Tibial nerve (tissue), 4 donors: ENCODE measurements at places on chromosomes 11 and 22. TPM values are rescaled to one million over a fixed set of nuclear protein-coding genes. Genes with fewer than 3 reads are reported as not detected.
A peak's percentile ranks its signal among the peaks of the same experiment; 100 is the strongest.

GRCh38 chr11:104905271-104905670 is 7.0 kb upstream of the CASP12 start:
- no peak overlapping the region for H3K27ac ChIP-seq
- peaks cover 60% of the 10 kb centered on the region for H3K36me3 ChIP-seq
- H3K4me1 ChIP-seq = no peaks in the 10 kb centered on the region
- DNase-seq = no peak
- no peaks in the 10 kb centered on the region for H3K27me3 ChIP-seq
- H3K4me3 ChIP-seq = no peak overlapping the region

- no peak for DNase-seq
- H3K4me1 ChIP-seq = no peaks in the 10 kb centered on the region
- H3K27ac ChIP-seq = no peak overlapping the region
- H3K4me3 ChIP-seq = no peak overlapping the region
- no peaks in the 10 kb centered on the region for H3K27me3 ChIP-seq
These were observed 47.5 kb upstream of the RASSF10 start for GRCh38 chr11:12961615-12962014.

- no peaks in the 10 kb centered on the region for H3K36me3 ChIP-seq
- H3K27ac ChIP-seq = no peak overlapping the region
- H3K4me1 ChIP-seq = no peaks in the 10 kb centered on the region
- H3K27me3 ChIP-seq = no peaks in the 10 kb centered on the region
- peak; percentile 27 for DNase-seq
These were observed 65.0 kb upstream of the TMEM45B start for GRCh38 chr11:129750343-129751292.

DNA sequence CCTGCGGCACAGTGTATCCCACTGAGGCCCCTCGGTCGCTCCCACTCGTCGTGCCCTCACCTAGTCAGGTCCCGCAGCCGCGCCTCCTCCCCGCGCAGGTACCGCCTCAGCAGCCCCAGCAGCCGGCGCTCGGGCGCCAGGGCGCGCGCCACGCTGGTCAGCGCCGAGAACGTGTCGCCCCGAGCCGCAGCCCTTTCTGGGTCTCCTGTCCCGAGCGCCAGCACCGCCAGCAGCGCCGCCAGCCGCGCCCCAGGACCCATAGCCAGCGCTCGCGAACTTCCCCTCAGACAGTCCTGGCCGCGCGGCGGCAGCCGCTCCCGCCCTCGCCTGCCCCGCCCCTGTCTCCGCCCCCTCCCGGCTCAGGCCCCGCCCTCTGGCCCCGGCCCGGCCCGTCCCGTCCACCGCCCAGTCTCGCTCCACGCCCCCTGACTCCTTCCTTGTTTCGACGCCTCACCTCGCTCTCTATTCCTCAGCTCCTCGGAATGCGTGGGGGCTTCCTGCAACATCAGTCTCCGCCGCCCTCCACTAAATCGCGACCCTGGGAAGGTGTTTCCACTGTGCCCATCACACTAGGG is at the start of gene P4HA3:
TSS of gene P4HA3 (minus strand) at position 289 of the 575 bp plus-strand sequence. CDS start at position 260, 29 bp downstream.
- H3K36me3 ChIP-seq = no peaks in the 10 kb centered on the region
- no peak within 1 kb of the TSS for H3K4me3 ChIP-seq
- H3K4me1 ChIP-seq = no peaks in the 10 kb centered on the region
- peak; percentile 20 for DNase-seq
- H3K27ac ChIP-seq = no peak within 1 kb of the TSS

- no peaks in the 10 kb centered on the region for H3K4me1 ChIP-seq
- no peaks in the 10 kb centered on the region for H3K36me3 ChIP-seq
- no peak for DNase-seq
- no peak overlapping the region for H3K4me3 ChIP-seq
- H3K27me3 ChIP-seq = no peaks in the 10 kb centered on the region
These were observed 78.2 kb downstream of the TMPRSS5 start for GRCh38 chr11:113627946-113628345.

The BLID gene
- 7.0 TPM for total RNA-seq

The PRSS23 gene
- 31.2 TPM for total RNA-seq
